ENCODE measurements at places on chromosomes 11 and 22.

DNA sequence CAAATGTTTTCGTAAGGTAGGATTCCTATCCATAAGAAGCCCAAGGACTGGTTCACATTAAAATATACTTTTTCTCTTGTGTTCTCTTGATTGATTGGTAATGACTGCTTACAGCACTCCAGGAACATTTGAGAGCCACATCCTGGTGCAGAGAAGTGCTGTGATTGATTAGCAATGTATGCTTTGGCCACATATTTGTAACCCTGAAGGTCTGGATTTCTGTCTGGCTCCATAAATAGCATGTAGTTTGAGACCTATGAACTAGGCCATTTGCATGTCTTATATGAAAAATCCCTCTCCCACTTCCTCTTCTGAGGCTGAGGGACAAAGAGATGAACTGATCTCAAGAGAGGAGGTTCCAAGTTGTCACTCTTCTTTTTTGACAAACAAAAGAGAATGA is 49.3 kb upstream of the CD44 start:
- DNase-seq = no peak

- no peak for DNase-seq
These were observed 2.0 kb downstream of the CFL1 start for GRCh38 chr11:65855927-65856363.

DNA sequence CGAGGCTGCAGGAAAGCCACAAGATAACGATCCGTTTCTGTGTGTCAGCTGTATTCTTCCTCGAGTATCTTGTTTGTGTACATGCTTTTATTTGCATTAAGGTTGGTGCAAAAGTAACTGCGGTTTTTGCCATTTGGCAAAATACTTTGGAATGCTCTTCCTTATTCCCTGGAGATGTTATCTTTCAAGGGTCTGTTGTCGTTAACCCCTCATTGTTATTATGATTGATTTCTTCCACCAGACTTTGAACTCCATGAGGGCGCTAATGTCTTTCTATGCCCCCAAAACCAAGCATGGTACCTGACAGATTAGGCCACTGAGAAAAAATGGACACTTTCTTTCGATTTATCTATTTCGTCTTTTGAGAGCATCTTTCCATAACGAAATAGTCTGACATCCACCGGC is 563 bp upstream of the PSMA1 start:
- no peak for DNase-seq

- DNase-seq = no peak
These were observed 58.1 kb downstream of the AMBRA1 start for GRCh38 chr11:46535688-46536087.

- DNase-seq = no peak
These were observed 439.6 kb upstream of the CCDC90B start for GRCh38 chr11:83725728-83726127.

- no peak for DNase-seq
These were observed 19.4 kb downstream of the TRPM5 start for GRCh38 chr11:2424811-2425495.
